Dermis microvascular lymphatic vessel endothelial cell (primary cell): ENCODE measurements at places on chromosomes 1 and 21.

- DNase-seq: no peak
These were observed 32.9 kb downstream of the NIBAN1 start for GRCh38 chr1:184941410-184941733.

DNA sequence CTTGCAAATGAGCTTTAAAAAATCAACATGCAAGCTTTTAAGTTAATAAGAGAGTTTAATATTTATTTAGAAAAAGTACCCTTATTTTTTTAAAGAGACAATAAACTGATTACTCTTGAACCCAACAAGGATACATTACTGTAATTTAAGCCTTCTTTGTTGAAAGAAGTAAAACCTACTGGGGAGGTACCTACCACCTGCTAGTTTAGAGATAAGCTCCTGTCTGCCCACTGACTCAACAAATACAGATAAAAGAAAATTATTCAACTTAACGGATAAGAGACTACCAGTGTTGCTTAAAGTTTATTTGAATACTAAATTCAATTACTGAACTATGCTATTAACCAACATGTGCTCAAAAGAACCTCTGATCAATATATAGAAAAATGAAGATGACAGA is 23.1 kb downstream of the USP24 start:
- DNase-seq: no peak

- DNase-seq: no peak
These were observed 169.7 kb downstream of the PBX1 start for GRCh38 chr1:164728719-164729118.

DNA sequence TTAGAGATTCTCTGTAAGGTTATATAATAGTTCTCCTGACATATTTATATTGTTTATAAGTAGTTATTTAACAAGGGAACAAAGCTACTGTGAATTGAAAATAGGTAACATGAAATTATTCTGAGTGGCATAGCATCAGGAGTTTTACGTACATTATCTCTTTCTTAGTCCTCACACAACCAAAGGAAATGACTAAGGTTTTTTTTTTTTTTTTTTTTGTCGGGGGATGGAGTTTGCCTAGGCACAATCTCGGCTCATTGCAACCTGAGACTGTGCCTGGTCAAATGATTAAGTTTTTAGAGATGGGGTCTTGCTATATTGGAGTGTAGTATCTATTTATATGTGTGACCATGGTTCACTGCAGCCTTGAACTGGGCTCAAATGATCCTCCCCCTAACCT is 24.9 kb downstream of the TMED5 start:
- peak; percentile 34 for DNase-seq

DNA sequence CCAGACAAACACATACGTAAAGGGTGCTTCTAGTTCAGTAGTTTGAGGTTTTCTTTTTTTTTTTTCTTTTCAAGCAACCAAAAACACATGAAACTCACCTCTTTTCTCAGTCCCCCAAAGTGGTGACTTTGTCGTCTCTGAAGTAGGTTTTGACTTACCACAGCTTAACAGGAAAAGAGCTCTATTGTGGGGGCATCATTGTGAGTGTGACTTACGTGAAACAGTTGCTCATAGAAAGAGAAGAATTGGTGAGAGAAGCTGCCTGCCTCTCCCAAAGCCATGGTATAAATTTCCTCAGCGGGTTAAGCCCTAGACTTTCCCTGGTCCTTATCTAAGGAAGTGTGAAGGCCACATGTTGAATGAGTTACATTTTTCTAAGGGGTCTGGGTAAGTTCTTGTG is 11.9 kb downstream of the FASLG start:
- no peak for DNase-seq

- peak; percentile 96 for DNase-seq
These were observed 167.5 kb downstream of the CLIC6 start for GRCh38 chr21:34836103-34836932.

DNA sequence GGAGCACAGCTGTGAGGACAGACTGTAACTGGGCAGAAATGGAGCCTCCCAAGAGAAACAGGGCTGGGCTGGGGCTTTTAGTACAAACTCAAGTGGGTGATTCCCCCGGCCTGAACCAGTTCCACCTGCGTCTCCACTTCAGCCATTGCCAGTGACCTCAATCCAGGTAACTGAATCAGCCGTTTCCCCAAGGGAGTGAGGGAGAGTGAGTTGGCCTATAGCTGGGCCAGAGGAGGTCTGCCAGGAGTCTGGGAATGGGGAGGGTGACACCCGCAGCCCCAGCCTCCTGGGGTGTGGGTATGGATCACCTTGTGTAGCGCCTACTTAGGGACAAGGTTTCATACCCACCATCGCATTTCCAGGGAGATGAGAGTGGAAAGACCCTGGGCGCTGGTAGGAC is 8.5 kb downstream of the SLC26A9 start:
- no peak for DNase-seq

GRCh38 chr1:58438468-58438867 is 108.1 kb downstream of the OMA1 start:
- no peak for DNase-seq

GRCh38 chr1:67892476-67893125 is 59.3 kb upstream of the GNG12 start:
- no peak for DNase-seq

GRCh38 chr1:97814121-97814520 is 106.7 kb downstream of the DPYD start:
- DNase-seq: no peak

DNA sequence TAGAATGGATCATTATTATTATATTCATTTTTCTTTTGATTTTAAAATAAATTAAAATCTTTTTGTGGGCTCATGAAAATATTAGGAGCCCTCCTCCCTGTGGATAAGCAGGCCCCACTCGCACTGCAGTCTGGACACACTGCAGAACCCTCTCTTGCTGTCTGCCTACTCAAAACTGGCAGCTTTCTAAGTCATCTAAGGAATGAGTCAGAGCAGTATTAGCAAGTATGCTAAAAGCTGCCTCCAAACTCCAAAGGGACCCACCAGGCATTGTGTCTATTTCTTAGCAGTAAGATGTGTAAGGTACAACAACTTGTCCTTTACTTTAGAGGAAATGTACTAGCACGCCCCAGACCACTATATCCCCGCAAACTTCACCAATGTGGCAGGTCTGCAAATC is 108.8 kb downstream of the SYF2 start:
- no peak for DNase-seq

- DNase-seq: no peak
These were observed 36.5 kb downstream of the PTPN14 start for GRCh38 chr1:214514819-214515383.

DNA sequence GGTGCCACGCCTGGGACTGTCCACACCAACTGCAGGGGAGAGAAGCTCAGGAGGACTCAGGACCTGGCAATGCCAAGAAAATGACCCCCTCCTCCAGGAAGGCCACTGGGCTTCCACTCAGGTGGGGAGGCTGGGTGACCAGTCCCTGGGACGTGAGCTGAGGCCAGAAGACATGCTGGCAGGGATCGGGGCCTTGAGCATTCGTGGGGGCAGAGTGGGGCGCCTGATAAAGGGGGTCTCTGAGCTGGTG is 15.3 kb upstream of the COL6A2 start:
- no peak for DNase-seq

DNA sequence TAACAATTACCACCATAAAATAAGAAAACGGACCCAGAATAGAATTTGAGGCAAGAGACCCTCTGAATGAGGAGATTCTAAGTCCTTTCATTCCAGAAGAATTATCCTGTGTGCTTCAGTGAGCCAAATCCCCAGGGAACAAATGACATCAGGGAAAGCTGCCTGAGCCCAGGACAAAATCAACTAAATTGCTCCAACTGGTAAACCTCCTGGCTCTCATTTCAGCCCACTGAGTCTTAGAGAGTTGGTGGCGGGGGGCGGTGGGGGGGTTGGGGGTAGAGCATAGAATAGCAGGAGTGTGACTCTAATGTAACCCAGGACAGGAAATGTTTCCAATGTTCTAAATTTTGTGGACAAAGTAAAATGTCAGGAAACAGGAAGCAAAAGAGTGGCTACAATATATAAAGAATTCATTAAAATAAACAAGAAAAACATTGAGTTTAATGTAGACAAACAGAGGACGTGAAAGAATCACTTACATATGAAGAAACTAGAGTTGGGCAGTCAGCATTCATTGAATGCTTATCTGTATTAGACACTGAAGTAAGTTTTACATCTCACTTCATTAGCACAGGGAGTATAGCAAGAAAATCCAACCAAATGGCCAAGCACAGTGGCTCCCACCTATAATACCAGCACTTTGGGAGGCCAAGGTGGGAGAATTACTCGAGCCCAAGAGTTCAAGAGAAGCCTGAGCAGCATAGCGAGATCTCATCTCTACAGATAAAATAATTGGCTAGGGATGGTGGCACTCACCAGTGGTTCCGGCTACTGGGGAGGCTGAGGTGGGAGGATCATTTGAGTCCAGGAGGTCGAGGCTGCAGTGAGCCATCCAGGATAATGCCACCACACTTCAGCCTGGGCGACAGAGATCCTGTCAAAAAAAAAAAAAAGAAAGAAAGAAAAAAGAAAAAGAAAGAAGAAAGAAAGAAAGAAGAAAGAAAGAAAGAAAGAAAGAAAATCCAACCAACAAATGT is 75.1 kb downstream of the DHRS3 start:
- DNase-seq: no peak

- DNase-seq: no peak
These were observed 3.0 kb downstream of the TFF1 start for GRCh38 chr21:42363312-42363711.

DNA sequence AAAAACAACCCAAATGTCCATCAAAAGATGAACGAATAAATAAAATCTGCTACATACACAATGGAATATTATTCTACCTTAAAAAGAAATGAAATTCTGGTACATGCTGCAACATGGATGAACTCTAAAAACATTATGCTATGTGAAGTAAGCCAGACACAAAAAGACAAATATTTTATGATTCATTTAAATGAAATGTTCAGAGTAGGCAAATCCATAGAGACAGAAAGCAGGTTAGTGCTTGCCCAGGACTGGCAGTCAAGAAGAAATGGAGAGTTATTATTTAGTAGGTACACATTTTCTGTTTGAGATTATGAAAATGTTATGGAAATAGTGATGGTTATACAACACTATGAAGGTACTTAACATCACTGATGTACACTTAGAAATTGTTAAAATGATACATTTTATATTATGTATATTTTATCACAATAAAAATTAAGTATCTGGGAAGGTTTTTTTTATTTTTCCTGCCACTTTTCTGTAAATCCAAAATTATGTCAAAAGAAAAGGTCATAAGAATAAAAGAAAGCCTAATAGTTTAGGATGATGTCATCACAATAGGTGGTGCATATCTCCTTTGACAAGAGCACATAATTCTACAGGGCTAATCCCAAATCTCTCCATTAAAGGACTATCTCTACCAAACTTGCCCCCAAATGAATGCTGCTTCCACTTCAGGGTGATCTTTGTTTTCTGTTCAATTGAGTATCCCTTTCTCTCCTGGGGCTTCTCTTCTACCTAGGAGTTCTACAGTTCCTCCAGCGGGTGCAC is 40.2 kb upstream of the FCER1A start:
- DNase-seq: no peak

GRCh38 chr1:173669491-173669941 is at the start of gene ANKRD45:
Gene ANKRD45 (minus strand): TSS chr1:173669851. CDS start chr1:173659418, 10,433 bp downstream.
- no peak for DNase-seq

GRCh38 chr1:68188060-68188538 is 44.2 kb downstream of the WLS start:
- no peak for DNase-seq

DNA sequence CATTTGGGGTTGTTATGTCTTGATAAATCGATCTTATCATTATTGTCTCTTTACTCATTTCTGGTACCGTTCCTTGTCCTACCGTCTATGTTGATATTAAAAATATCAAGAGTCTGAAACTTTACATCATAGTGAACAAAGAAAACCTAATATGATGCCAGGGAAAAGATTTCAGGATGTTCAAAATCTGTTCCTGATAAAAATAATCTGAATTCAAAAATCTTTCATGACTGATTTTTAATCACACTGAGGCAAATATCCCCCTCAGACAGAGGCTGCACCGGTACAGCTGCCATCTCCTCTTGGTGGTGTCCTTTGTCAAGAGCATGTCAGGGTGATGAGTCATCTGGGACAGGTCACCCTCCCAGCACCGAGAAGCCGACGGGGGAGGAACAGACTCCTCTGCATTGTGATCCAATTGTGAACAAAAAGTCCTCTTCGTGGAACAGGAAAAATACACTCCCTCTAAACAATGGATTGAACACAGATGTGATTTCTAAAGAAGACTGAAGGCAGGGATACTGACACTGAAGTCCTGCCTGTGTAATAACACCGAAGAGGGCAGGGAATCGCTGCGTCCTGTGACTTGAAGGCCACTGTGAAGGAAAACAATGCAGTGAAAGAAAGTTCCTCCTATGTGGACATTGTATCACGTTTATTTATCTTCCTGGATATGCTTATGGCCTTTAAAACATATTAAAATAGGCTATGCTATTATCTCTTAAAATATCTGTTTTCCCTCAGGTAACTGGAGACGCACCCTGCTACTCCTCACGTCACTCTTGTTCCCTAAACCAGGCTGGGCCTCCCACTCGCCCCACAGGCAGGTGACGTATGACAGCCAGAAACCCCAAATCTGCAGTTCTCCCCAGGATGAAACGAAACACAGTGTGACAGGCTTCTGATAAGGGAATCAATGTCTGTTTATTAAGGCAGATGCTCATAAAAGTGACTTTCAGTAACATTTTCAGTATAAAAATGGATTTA is 4.3 kb upstream of the SPATC1L start:
- peak; percentile 90 for DNase-seq

DNA sequence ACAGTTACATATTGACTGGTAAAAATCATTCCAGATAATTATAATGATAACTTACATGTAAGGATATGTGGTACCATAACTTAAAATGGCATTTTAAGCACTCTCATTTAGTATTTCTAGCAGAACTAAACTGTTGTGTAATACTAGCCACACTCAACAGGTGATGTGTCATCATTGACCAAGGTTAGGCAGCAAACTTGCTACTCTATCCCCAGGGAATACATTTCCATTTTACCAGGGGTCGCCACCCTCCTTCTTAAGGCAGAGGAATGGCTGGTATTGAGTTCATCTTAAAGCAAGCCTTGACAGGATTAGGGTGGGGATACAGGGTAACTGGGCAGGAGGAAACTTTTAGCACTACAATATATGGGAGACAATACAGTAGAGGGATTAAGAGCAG is 259.8 kb upstream of the CAMK1G start:
- DNase-seq: no peak

DNA sequence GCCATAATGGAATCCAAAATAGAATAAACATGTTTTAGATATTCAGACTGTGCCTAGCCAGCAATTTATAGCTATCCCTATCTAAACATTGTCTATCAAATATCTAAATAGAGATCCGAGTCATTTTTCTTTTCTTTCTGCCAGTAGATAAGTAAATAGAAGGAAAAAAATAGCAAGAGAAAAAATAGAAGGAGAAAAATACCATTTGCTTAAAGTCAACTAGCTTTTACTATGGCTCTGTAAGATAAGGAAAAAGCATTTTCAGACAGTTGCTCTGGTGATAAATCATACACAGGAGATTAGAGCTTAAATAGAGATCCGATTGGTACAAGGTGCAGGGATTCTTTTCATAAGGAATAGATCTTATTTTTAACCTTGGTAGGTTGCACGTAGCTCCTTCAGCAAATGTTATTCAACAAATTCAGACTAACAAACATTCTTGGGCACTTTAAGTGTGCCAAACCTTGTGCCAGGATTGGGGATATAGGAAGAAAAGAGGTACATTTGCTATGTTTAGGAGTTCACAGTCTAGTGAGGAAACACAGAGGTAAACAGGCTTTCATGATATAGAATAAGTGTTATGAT is 70.1 kb upstream of the CCDC190 start:
- no peak for DNase-seq

GRCh38 chr1:83596331-83596730 is 402.6 kb downstream of the TTLL7 start:
- no peak for DNase-seq

- DNase-seq: no peak
These were observed 42.9 kb upstream of the PRKACB start for GRCh38 chr1:84101204-84101603.

- DNase-seq: no peak
These were observed 14.3 kb upstream of the GNL2 start for GRCh38 chr1:37609994-37610393.
